ENCODE measurements at places on chromosomes 7 and 10.

DNA sequence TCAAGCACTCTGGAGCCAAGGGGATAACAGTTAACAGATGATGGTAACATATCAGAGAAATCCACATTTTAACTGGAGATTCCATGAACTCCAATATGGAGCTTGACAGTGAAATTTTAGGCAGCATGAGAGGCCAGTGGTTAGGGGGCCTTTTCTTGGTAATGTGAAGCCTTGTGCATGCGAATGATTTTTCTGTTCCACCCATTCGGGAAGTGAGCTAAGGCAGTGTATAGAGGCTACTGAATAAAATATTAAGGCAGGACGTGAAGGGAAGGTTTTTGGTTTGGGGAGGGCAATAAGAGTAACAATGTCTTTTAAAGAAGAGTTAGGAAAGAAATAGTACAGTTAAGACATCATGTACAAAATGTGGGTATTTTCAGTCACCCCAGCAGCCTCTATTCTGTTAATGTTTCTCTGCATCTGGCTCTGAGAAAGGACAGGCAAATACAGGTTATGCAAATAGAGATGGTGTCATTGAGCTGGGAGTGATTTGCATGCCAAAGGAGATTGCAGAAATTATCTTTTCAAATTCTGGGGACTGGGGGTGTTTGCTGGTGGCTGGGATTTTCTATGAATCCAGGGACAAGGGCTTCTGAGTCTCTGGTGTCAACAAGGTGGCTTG lies 6.8 kb upstream of the TAS2R60 start:
- no peak for DNase-seq

DNA sequence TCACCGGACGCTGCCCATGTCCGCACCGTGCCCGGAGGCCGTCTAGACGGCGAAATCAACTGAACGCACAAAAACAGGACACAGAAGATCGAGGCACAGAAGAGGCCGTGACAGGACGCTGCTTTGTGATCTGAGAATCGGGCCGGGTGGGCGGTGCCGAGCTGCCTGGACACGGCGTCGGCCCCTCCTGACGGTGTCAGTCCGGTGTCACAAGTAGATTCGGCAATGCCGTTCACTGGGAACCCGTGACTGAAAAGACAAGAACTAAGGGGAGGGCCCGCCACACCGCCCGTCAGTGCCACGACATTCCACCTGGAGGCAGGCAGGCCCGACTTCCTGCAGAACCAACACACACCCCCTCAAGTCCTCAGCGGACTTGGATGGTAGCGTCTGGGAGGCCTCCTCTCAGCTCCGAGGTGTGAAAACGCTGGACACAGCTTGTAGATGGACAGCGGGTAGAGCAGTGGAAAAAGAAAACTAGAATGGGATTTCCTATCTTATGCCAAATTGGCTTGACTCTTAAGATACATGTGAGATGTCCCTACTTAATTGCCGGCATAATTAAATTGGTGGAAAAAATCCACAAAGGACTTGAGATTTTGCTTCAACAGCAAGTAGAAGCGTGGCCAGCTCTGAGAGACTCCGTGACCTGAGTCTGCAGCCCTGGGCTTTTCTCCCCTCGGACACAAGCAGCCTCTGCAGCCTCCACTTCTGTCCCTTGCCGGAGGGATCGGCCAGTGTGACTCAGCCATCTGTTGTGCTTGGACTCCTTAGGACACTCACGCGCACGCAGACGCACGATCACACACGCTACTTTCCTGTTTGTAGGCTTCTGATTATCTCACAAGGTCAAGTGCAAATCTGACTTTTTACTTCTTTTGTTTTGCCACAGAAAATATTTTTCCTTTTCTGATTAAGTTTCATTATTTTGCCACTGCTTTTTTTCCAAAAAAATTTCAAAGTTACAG lies 269.0 kb downstream of the DIP2C start:
- no peak for DNase-seq

- DNase-seq: no peak
These were observed 184.6 kb upstream of the SP4 start for GRCh38 chr7:21243265-21243664.

- DNase-seq: no peak
These were observed 1153.3 kb downstream of the SORCS1 start for GRCh38 chr10:106011250-106011649.

DNA sequence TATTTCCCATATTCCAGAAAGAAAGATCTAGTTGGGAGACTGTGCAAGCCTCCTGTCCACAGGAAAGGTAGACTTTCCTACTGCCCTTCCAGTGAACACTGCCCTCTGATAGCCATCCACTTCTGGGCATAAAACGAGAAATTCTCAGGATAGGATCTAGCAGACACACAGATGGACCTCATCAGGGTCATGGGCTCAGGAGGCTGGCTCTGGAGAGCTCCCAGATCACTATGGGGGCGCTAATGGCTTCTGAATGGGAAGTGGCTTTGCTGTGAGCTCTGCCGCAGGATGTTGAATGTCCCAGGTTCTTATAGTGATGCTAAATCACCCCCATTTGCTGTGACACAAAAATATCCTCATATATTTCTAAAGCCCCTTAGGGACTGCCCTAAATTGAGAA lies 77.1 kb downstream of the SVIL start:
- no peak for DNase-seq

DNA sequence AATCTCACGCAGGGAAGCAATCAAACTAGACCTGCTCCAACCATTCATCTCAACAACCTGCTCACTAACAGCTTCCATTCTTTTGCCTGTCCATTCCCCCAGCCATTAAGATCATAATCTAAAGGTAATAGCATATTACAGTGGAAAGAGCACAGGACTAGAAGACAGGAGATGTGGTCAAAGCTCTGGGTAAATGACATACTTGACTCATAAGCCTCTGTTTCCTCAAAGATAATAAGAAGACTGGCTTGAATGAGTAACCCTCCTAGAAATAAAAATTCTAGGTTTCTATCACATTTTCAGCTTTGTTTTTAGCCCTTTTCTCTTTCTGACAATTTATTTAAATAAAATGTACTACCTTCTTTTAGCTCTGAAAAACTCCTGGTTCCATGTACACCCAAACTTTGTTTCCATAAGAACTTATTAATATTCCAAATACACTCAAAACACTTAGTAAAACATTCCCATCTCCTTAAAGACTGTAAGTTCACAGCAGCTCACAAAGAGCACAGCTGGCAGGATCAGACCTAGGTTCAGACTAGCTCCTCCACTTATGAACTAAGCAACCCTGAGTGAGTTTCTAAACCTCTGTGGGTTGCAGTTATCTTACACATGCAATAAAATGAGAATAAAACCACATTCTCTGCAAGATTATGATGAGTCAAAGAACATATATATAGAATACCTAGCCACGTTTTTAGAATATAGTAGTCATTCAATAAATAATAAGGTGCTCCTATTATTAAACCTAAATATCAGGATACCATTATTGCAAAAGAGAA lies 11.6 kb downstream of the FAM204A start:
- DNase-seq: no peak

Data from NCI-H1930 (cell line).